Activated T-cell treated with anti-CD3 and anti-CD28 coated beads, Interleukin-2, amount 50 U/mL, for 4 hours (primary cell): ENCODE measurements at places on chromosomes 11 and 22.

DNA sequence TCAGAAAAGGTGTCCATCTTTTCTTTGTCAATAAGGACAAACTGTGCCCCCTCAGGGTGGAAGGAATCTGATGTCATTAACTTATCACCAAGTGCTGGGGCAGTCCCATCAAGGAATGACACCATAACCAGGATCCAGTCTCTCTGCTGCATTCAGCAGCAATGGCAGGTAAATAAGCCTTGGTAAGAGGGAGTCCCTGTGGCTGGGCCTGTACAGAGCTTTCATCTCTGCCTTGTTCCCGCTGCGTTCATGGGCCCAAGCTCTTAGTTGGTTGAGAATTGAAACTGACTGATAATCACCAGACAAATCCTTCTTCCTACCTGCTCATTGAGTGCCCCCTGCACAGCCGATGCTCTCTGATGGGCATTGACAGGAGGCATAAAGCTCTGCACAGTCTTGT lies 22.7 kb downstream of the EIF3F start:
- DNase-seq, result no peak

DNA sequence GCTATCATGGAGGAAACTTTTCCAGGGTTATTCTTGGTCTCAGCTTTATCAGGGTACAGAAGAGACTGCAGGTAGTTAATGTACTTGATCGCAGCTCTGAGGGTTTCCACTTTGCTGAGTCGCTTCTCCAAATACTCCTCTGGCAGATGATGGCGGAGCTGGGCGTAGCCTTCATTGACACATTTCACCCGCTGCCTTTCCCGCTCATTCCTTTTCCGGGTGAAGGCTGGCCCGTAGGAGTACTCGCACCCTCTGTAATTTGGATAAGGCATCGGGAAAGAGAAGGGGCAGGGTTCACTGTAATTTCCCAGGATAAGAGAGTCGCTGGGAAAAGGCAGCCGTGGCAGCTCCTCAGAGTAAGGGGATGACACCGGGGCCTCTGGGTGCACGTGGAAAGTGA lies 4.9 kb upstream of the C11orf16 start:
- no peak for DNase-seq

- no peak for DNase-seq
Observed at GRCh38 chr22:46963672-46964545, 201.5 kb downstream of the TBC1D22A start.

GRCh38 chr22:49323751-49324415 lies 503.8 kb downstream of the BRD1 start:
- DNase-seq, result no peak
